Left kidney (tissue), 8 donors: ENCODE measurements at places on chromosomes 1 and 21. TPM values are rescaled to one million over a fixed set of nuclear protein-coding genes. Genes with fewer than 3 reads are reported as not detected.

Gene B4GALT2
- polyA plus RNA-seq, result 33.7 TPM

Gene SPRR5
- not detected for polyA plus RNA-seq

Gene CTNNBIP1
- polyA plus RNA-seq, result 28.4 TPM

DNA sequence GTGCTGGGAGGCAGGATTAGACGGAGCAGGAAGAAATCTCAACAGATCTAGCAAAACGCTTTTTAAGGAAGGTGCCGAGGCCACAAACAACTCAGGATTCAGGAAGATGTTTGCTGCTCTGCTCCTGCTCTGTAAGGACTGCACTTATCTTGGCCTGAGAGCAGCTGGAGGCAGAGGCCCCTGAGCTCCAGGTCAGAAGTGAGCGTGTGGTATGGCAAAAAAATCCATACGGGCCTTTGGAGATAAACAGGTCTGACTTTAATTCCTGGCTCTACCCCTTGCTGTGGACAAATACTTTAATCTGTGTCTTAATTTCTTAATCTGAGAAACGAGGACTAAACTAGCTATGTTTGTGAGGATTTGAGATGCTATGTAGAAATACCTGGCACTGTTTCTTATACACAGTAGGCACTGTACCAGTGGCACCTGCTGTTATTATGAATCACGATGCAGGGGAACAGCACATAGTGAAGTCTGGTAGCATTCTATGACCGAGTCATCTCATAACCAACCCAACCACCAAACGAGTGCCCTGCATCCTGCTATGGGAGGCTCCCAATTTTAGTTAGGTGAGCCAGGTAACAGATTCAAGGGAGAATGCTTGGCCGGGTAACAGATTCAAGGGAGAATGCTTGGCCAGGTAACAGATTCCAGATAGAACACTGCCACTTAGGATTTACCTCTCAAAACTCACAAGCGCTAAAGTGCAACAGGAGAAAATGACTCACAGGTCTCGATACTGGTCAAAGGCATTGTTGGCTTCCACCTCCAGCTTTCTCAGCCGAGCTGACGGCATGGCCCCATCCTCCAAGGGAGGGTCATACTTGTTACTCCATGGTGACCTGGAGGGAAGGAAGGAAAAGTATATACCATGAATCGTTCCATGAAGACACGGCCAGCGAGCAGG, 65.9 kb downstream of the SLC66A1 start:
- DNase-seq, result no peak

Gene LCE3D
- not detected for polyA plus RNA-seq

- DNase-seq, result no peak
Measured at GRCh38 chr1:21539933-21540332, 30.7 kb downstream of the ALPL start.

- no peak for DNase-seq
Measured at GRCh38 chr1:109137958-109138357, 24.0 kb downstream of the ELAPOR1 start.

- no peak for DNase-seq
Measured at GRCh38 chr1:51444534-51445192, 74.4 kb downstream of the EPS15 start.

Gene MPZL1
- 137 TPM for polyA plus RNA-seq

Gene ANGPTL7
- 0.10 TPM for polyA plus RNA-seq

DNA sequence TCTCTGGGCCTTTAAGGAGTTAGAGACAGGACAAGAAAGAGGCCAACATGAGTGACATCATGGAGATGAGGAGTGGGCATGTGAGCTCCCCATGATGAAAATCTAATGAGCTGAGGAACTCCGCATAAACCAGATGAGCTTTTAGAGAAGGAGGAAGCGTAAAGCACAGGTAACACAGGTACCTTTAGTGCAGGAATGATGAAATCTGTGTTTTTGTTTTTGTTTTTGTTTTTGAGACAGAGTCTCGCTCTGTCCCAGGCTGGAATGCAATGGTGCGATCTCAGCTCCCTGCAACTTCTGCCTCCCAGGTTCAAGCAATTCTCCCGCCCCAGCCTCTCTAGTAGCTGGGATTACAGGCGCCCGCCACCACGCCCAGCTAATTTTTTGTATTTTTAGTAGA, 12.7 kb upstream of the FAM89A start:
- DNase-seq, result no peak

DNA sequence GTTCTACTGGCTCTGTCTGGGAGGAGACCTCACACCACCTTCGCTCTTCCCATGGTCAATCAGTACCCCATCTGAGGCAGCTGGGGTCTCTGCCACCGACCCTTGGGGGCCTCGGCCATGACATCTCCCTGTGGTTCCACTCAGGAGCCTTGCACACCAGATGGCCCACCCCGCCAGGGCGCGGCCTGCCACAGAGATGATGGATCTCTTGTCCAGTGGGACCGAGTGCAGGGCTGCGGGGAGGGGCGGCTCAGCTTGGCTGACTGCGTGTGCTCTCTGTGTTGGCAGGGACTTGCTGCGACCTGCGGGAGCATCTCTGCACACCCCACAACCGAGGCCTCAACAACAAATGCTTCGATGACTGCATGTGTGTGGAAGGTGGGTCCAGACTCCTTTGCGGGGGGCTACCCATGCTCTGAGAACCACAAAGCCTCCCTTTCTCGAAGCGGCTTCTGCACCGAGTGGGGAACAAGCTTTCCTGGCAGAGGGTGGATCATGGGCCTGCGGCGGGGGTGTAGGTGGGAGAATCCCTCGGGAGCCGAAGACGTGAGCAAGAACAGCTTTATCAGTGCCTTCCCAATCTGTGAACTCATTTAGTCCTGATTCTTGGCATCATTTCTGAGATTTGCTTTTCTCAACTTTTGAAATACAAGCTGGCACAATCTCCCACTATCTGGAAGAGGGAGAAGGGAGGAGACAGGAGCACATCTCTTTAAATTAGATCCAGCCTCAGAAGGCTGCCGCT, 20.9 kb upstream of the AGTRAP start:
- DNase-seq, result no peak

Gene CNKSR1
- 15.4 TPM for polyA plus RNA-seq

Gene PINK1
- 64.8 TPM for polyA plus RNA-seq

Gene OR2M3
- polyA plus RNA-seq, result 0.08 TPM

DNA sequence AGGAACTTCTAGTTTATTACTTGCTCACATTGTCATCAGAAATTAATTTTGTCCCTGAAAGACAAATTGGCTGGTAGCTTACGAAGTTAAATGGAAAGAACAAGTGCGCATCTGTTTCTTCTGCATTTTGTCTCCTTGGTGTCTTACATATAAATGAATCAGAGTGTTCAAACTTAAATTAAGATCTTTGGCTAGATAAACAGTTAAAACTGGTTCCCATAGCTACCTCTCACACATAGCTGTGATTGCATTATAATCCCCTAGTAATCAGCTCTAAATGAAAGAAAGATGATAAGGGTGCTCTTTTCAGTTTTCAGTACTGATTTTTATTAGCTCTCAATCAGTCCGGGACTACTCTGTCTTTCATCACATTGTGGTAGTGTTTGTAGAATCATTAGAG, 124.2 kb upstream of the LMO4 start:
- no peak for DNase-seq

DNA sequence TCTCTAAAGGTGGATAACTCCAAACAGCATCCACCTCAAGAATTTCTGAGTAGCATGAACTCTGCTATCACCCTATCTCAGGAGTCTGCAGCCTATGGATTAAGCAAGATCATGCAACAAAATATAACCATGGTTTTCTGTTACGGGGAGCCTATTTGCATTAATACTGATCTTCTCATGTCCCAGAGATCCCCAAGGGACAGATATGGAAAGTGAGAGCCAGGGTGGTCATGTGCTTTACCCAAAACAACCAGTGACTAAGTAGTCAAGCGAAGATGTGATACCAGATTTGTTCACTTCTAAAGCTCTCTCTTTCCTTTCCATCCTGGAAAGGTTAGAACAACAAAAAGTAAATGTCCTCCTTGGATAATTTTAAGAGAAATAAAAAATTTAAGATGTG, 125.1 kb downstream of the PRRX1 start:
- DNase-seq, result no peak

DNA sequence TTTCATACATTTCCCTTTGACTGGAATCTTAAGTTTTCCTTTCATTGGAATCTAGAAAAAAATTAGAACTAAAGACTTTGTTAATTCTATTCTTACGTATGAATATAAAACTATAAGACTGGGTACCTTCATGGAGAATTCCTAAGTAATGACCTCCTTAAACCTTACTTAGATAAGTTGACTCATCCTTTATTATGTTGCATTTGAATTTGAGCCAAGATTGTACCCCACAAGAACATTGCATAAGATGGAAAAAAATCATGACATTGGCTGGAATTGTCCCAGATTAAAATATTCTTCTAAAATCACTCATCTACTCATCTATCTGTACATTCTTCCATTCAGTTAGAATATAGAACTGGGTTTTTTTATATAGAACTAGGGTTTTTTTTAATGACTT, 137.4 kb downstream of the C1orf21 start:
- no peak for DNase-seq

GRCh38 chr1:24752305-24752704, 7.1 kb downstream of the CLIC4 start:
- DNase-seq, result no peak

DNA sequence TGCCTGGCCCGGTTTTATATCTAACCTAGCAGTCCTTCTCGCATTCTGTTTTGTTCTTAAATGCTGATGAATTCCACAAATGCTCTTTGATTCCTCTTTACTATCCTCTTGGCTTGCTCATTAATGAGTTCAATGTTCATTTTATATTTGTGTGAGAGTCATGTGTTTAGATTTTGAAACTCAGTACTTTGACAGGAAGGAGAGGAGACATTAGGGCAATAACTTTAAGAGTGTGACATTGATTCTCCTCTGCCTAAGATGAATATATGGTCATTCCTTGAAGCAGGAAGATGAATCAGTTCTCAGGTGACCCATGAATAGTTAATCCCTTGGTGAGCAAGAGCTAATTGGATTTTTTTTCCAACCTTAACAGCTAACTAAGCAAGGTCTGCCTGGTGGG, 84.1 kb downstream of the MRPS6 start:
- no peak for DNase-seq

Gene CRYBG2
- polyA plus RNA-seq, result 0.65 TPM

Gene CYP4B1
- polyA plus RNA-seq, result 2.2 TPM

GRCh38 chr1:114108751-114109255, 44.9 kb downstream of the SYT6 start:
- no peak for DNase-seq

DNA sequence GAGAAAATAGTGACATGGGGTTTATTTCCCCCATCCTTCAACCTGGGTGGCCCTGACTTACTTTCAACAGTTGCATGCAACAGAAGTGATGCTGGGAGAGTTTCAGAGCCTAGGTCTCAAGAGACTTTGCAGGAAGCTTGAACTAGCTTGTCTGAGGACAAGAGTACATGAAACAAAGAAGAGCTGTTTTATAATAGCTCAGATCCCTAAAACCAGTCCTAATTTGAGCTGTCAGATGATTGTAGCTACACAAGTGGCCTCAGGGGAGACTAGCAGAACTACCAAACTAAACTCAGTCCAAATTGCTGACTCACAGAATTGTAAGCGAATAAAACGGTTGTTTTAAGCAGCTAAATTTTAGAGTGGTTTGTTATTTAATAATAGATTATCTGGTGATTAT, 17.1 kb downstream of the RC3H1 start:
- no peak for DNase-seq

Gene IFI44L
- polyA plus RNA-seq, result 7.6 TPM

GRCh38 chr1:246020211-246020954, 486.7 kb downstream of the SMYD3 start:
- no peak for DNase-seq

DNA sequence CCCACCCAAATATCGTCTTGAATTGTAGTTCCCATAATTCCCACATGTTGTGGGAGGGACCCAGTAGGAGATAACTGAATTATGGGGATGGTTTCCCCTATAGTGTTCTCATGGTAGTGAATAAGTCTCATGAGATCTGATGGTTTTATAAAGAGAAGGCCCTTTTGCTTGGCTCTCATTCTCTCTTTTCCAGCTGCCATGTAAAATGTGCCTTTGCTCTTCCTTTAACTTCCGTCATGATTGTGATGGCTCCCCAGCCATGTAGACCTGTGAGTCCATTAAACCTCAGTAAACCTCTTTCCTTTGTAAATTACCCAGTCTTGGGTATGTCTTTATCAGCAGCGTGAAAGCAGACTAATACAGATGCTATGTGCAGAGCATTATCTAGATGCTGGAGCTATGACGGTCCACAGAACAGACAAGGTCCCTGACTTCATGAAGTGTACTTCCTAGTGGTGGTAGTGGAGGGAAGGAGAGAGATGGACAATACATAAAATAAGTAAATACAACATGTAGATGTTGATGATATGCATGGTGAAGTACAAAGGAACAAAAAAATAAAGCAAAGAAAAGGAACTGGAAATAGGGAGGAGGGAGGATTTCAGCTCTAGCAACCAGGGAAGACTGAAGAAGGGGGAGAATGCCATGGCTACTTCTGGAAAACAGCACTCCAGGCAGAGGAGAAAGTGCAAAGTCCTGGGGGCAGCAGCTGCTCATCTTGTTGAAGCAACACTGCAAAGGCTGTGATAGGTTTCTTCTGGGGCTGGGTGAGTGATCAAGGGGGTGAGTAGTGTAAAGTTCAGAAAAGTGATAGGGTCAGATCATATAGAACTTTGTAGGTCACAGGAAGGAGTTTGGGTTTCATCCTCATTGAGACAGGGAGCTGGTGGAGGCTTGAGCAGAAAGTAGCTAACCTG, 6.8 kb upstream of the RCAN1 start:
- no peak for DNase-seq

DNA sequence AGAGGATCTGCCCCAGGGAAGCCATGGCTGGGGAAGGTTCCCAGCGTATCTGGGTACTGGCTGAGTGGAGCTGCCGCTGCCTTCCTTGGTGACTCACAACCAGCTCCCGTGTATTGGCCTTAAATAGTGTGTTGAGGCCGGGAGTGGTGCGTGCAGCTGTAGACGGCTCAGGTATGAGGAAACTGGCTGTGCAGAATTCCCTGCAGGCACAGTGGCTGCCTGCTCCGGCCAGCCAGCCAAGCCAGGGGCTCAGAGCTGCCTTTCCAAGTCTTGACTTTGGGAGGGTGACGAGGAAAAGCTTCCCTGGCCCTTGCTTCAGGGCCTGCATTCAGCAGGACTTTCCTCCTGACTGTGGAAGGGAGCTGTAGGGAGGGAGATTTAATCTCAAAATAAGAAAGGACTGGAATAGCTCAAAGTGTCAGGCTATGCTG, at the start of gene VTCN1:
Gene VTCN1, minus strand, starts transcription at position 97 of the 431 bp plus-strand sequence. Its CDS starts 72 bp downstream, at position 25.
- no peak for DNase-seq

Gene CITED4
- polyA plus RNA-seq, result 2.4 TPM

Gene NR1I3
- 3.6 TPM for polyA plus RNA-seq

- DNase-seq, result no peak
Measured at GRCh38 chr1:112698366-112699310, 8.3 kb downstream of the RHOC start.

GRCh38 chr1:211281320-211282022, 22.3 kb downstream of the RCOR3 start:
- no peak for DNase-seq

- DNase-seq, result no peak
Measured at GRCh38 chr1:180982422-180982821, 40.2 kb downstream of the STX6 start.

Gene ICOSLG
- polyA plus RNA-seq, result 7.3 TPM

DNA sequence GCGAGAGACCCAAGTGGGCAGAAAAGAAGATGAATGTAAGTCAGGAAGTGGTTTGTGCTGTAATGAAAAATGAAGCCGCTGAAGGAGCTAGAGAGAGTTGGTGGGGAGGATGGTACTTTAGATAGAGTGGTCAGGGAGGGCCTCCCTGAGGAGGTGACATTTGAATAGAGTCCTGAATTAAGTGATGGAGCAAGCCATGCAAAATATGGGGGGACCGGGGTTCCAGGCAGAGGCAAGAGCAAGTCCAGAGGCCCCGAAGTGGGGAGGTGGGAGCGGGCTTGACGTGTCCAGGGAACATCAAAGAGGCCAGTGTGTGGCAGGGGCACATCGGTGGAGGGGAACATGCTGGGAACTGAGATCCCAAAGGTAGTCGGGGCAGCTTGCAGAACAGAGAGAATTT, 43.1 kb downstream of the OPRD1 start:
- no peak for DNase-seq
